T-helper 1 cell treated with Interleukin-12 subunit alpha and Interleukin-12 subunit beta and Interleukin-4 antibody, amounts not matched to agents 30 ng/mL and 1 ng/mL, for 36 hours (primary cell): ENCODE measurements at places on chromosomes 1 and 21. TPM values are rescaled to one million over a fixed set of nuclear protein-coding genes. Genes with fewer than 3 reads are reported as not detected.

SLC9C2 gene
- not detected in 2 replicates for total RNA-seq

UMODL1 gene
- total RNA-seq = 0.12 TPM in 1 of 2 replicates, not detected in the other

NBPF10 gene
- total RNA-seq = 5.8 and 6.3 TPM in 2 replicates

RGS13 gene
- total RNA-seq = not detected in 2 replicates

CD52 gene
- 1,323 and 1,401 TPM in 2 replicates for total RNA-seq

CCDC17 gene
- total RNA-seq = 4.7 and 5.3 TPM in 2 replicates

KHDRBS1 gene
- total RNA-seq = 154 and 158 TPM in 2 replicates

ENAH gene
- 0.12 TPM in 1 of 2 replicates, not detected in the other for total RNA-seq

MSH4 gene
- 0.34 and 0.41 TPM in 2 replicates for total RNA-seq

GOLT1A gene
- not detected in 2 replicates for total RNA-seq

ZSWIM5 gene
- total RNA-seq = 0.17 and 0.42 TPM in 2 replicates

SON gene
- 341 and 345 TPM in 2 replicates for total RNA-seq

C1orf141 gene
- not detected in 2 replicates for total RNA-seq

KIF26B gene
- not detected in 2 replicates for total RNA-seq

RER1 gene
- 144 and 162 TPM in 2 replicates for total RNA-seq

PLA2G5 gene
- not detected in 2 replicates for total RNA-seq

C1orf116 gene
- total RNA-seq = not detected in 2 replicates

LY9 gene
- total RNA-seq = 3.0 and 3.9 TPM in 2 replicates

C1orf226 gene
- total RNA-seq = not detected in 2 replicates
